Pancreas (tissue), 10 donors: ENCODE measurements at places on chromosomes 13 and 19. TPM values are rescaled to one million over a fixed set of nuclear protein-coding genes. Genes with fewer than 3 reads are reported as not detected.

FBXO17 gene
- total RNA-seq = 7.5 TPM

- DNase-seq = no peak
Observed at GRCh38 chr19:7512400-7512851, 3.5 kb upstream of the ZNF358 start.

IZUMO1 gene
- total RNA-seq = 2.2 TPM

LGALS7B gene
- not detected for total RNA-seq

DNA sequence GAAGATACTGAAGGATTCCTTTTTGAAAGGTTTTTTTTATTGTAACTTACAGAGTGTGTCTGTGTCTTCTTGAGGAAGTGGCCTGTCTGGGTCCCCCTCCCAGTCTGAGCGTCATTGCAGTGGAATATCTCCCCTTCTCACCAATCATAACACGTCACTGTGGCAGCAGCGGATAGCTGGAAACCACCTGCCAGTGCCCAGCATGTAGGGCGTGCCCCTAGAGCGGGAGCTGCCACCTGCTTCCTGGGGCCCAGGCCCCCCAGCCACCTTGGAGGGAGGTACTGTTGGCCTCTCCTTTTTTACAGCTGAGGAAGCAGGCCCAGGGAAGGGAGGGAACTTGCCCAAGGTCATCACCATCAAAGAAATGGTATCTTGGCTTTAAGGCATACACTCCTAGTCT, 4.6 kb upstream of the DNM2 start:
- no peak for DNase-seq

ZNF837 gene
- 1.7 TPM for total RNA-seq

GRCh38 chr13:35833608-35834275, 297.4 kb downstream of the DCLK1 start:
- DNase-seq = no peak

GRCh38 chr13:47332149-47332548, 435.3 kb upstream of the HTR2A start:
- no peak for DNase-seq

CAPN12 gene
- 6.2 TPM for total RNA-seq

DNA sequence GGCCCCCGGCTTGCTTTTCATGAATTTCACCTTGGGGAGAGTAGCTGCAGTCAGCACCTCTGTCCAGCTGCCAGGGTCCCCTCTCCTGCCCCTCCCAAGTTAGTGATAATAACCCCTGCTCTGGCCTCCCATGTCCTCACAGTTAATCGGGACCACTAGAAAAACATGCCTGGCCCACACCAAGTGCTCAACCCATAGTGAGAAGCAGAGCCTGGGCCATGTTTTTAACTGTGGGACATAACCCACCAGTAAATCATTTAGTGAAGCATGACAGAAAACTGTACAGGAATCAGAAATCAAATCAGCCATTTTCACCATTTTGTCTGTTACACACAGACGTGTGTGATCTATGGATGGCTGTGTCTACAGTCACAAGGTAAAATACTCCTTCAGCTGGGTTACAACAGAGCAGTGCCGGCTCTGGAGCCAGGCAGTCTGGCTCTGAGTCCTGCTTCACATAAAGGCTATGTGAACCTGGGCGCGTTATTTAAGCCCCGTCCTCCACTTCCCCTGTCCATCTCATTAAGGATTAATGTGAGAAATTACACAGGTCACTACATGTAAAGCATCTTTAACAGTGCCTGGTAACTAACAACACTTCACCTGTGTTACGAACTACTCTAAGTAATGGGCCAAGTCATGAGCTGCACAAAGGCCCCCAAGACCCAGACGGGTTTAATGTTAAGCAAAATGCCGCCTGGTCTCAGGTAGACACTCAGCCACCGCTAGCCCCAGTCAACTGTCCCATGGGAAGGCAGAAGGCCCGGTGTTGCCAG, 7.6 kb upstream of the ECH1 start:
- DNase-seq = peak; percentile 27
